D341Med (cell line): ENCODE measurements at places on chromosomes 4 and X.

GRCh38 chrX:3415011-3415410 lies 68.6 kb upstream of the MXRA5 start:
- DNase-seq: no peak

DNA sequence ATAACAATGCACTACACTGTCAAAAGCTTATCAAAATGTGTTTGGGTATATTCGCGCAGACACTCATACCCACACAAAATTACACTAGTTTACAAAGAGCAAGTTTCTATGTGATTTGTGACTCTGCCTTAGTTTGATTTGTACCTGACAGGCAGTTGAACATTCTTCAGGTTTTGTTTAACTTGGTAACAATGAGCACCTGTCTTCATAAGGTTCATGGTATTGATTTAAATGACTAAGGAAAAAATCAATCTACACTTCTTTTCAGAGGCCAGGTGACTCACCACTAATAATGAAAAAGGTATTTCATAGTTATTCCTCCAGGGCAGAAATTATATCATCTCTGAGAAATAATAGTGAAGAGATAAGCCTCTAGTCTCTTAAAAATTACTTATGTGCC lies 1114.6 kb upstream of the AGA start:
- no peak for DNase-seq

- no peak for DNase-seq
These were observed 177.8 kb upstream of the ATP6AP2 start for GRCh38 chrX:40402831-40403533.

DNA sequence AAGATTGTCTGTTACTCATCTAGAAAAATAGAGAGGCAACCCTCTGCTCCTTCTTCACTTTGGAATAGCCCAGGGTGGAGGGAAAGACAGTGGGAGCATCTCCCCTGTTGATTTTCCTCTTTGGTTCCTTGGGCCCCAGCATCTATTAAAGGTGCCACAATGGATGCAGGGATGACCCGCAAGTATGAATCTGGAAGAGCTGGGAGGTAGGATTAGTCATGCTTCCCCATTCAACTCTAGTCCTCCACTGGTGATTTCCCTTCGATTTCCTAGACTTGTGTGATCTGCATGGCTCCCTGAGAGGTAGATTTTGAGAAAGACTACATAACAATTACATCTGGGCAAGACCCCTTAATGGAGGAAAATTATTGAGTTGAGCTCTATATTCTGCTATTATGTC lies 127.8 kb downstream of the MAGEE1 start:
- no peak for DNase-seq

GRCh38 chr4:25233737-25234389 lies at the start of gene PI4K2B:
TSS of gene PI4K2B (plus strand) at chr4:25234033. CDS start at chr4:25234164, 131 bp downstream.
- peak; percentile 98 for DNase-seq

DNA sequence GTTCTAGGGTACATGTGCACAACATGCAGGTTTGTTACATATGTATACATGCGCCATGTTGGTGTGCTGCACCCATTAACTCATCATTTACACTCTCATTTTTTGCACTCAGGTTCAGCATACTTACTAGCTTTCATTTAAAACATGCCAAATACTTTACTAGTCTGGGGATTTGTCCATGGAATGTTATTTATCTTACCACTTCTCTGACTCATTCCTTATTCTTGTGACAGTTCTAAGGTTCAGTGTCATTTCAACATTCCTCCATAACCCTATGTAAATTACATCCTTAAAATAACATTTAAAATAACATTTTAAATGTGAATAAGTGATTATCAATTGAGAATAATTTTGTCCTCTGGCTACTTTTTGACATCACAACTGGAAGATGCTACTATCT lies 19.5 kb upstream of the SYTL5 start:
- no peak for DNase-seq

- no peak for DNase-seq
These were observed 97.1 kb downstream of the TMA16 start for GRCh38 chr4:163591614-163592020.

GRCh38 chrX:120244735-120245498 lies 5.7 kb upstream of the ZBTB33 start:
- peak; percentile 51 for DNase-seq

DNA sequence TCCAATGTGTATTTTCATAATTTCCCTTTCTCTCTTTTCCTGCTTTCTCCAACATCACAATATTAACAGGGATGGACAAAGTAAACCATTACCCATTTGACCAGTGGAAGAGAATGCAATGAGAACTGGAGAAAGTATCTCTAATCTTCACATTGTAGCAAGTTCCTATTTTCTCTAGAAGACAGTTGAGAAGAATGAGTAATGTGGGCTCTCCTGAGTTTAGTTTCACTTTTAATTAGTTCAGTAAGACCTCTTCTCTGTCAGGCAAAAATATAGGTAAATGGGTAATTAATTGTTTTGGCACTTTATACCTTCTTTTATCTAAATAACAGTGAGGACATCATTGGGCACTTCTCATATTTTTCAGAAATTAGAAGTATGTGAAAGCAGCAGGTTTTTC lies 602.0 kb downstream of the GLUD2 start:
- no peak for DNase-seq

- DNase-seq: no peak
These were observed 10.2 kb upstream of the CXCL13 start for GRCh38 chr4:77595364-77595973.

GRCh38 chr4:67871867-67872266 lies 11.9 kb downstream of the TMPRSS11D start:
- DNase-seq: peak; percentile 41

GRCh38 chrX:108361316-108361715 lies 76.9 kb downstream of the COL4A6 start:
- DNase-seq: no peak

- DNase-seq: no peak
These were observed 58.3 kb upstream of the HPGD start for GRCh38 chr4:174580597-174580996.

DNA sequence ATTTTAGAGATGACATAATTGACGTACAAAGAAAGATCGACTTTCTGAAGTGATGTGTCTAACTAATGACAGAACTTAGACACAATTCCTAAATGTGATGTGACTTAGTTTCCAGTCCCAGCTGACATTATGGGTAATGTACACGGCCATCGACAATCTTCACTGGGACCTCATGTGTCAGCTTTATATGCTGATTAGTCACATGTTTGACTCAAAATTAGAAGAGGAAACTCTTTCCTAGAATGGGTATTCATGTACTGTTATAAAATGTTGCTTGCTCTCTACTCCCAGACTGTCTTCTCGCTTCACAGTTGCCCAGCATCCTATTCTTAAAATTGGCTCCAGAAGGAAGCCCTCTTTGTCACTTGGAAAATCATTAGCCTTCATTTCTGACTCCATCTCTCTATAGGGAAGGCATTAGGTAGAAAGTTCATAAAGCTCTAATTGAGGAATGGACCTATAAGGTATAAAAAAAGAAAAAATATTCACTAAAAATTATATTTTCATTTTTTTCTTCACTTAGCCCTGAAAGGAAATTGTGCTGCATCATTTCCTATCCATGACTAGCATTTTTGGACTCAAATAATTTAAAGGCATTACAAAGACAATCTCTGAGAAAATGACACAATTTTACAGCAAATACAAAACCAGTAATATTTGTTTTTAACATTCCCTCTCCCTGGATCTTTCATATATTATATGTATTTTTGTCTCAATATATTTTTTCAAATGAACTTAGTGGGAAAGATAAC lies 554.6 kb downstream of the INPP4B start:
- no peak for DNase-seq

GRCh38 chr4:25970226-25970675 lies 56.2 kb downstream of the SMIM20 start:
- no peak for DNase-seq

DNA sequence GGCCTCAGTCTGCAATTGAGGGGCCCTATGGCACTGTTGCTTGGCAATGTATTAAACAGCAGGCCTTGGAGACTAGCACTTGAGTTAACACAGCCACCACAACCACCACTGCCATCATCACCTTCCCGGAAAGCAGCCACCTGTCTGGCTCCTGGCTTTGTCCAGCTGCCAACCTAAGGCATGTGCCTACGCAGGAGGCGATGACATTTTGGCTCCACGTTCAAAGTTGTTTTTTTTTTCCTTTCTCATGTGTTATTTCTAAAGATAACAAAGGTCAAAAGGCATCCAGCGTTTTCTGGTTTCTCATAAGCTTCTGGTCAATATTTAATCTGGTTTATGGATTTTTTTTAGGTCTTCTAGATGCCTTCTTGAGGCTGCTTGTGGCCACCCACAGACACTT lies 7.5 kb downstream of the CLDN2 start:
- no peak for DNase-seq

- DNase-seq: peak; percentile 72
These were observed 8.3 kb upstream of the BCOR start for GRCh38 chrX:40105835-40106675.

GRCh38 chr4:37882665-37883296 lies 8.1 kb upstream of the TBC1D1 start:
- no peak for DNase-seq

GRCh38 chr4:156946516-156947424 lies 24.8 kb downstream of the PDGFC start:
- no peak for DNase-seq

DNA sequence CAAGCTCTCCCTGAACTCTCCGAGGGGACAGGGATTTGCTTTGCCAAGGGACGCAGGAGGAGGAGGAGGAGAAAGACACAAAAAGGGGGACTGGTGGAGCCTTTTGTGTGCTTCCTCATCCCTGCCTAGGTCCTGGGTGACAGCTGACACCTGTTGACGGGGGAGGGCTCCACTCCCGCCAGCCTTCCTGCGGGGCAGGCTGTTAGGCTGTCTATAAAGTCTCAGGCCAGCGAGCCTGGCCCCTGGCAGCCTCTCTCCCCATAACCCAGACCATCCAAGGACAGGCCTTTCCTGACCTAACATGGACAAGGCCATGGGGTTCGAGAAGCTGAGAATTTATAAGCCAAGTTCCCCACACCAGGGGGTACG lies 832 bp upstream of the EVC2 start:
- no peak for DNase-seq

DNA sequence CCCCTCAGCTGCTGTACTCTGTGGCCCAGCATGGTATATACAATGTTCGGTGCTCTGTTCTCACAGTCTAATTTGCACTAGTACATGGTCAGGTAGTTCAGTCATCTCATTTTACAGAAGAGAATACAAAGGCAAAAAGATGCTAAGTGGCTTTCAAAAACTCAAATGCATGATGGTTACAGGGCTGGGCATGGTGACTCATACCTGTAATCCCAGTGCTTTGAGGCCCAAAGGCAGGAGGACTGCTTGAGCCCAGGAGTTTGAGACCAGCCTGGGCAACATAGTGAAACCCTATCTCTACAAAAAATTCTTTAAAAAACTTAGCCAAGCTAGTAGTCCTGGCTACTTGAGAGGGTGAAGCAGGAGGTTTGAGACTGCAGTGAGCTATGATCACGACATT lies 210.5 kb upstream of the KIT start:
- DNase-seq: no peak

GRCh38 chr4:23384741-23385140 lies 505.1 kb downstream of the PPARGC1A start:
- no peak for DNase-seq

- no peak for DNase-seq
These were observed 65.8 kb upstream of the GPRIN3 start for GRCh38 chr4:89373394-89373793.

- no peak for DNase-seq
These were observed 18.7 kb upstream of the ZNF827 start for GRCh38 chr4:145957302-145957701.

DNA sequence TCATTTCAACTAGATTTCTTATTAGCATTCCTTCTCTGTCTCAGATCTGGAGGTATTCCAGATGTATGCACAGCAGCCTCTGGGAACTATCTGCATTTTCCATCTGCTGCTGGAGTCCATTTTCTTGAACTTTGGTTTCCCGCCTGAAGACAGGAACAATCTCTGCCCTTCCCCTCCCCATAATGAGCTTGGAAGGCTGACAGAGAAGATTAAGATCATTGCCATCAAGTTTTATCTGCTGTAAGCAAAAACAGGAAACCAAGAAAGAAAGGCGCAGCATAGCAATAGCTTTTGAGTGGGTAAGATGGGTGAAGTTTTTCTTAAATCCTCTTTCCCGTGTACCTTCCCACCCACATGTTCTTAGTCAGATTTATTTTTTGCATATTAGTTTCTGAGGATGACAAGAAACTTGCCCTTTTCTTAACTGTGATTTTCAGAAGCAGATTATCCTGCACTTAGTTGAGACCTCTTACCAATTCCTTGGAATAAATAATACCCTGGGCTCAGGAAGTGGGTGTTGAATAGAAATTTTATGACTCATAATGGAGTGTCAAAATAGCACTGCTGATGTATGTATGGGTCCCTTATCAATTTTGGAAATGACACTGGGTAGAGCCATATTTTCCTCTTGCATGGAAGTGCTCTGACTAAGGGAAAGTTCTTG lies 78.3 kb downstream of the CT47B1 start:
- DNase-seq: no peak

GRCh38 chrX:44228621-44229020 lies 114.9 kb downstream of the EFHC2 start:
- DNase-seq: no peak

- no peak for DNase-seq
These were observed 5.9 kb upstream of the ARSD start for GRCh38 chrX:2934715-2935710.

GRCh38 chrX:55342533-55343501 lies 78.1 kb upstream of the PAGE3 start:
- DNase-seq: no peak

DNA sequence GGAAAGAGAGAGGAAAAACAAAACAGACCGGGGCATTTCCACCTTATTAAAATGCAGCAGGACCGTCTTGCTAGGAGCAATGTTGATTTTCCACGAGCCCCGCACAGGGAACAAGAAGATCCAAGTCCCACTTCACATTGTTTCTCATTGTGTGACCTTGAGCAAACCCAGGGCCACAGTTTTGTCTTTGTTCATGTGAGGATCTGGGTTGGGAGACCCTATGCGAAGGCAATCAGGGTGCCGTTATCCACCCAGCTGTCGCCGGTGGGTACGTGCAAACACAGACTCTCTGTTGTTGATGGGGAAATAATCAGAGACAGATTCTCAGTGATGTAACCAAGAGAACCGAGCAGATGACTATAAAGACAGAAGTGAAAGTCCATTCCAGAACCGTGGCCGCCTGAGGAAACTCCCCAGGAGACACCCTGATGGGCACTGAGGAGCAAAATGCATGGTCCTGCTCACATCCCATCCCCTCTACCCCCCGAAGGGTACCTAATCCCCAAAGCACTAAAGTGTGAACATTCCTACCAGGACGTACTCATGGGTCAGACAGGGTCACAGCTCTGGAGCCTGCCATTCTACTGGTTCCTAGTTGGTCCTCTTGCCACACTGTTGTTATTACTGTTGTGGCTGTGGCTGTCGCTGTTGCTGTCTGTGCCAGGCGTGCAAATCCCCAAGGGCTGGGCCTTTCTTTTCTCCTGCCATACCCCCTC lies 102.7 kb upstream of the RBPJ start:
- no peak for DNase-seq

- no peak for DNase-seq
These were observed 68.2 kb downstream of the ARHGAP10 start for GRCh38 chr4:147799986-147800555.

DNA sequence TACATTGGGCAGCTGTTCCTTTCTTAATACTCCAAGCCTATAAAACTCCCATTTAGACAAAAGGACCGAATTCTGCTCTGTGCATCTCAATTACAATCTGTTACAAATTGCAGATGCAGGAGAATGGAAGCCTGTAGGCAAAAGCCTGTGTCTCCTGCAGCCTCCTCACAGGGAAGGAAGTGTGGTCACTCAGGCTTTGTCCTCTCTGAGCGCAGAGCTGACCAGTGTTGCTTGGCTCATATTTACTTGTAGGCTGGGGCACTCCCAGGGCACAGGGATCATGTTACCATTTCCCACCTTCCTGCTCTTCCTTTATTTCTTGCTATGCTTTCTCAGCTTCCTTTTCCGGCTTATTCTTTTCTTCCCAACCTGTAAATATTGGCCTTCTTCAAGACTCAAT lies 15.7 kb downstream of the SUPT20HL2 start:
- no peak for DNase-seq
